ENCODE measurements at places on chromosomes 5 and 9. TPM values are rescaled to one million over a fixed set of nuclear protein-coding genes. Genes with fewer than 3 reads are reported as not detected.
A peak's percentile ranks its signal among the peaks of the same experiment; 100 is the strongest.

Gene LAMC3
- total RNA-seq, result 3.5 TPM

Gene IL5
- not detected for total RNA-seq

DNA sequence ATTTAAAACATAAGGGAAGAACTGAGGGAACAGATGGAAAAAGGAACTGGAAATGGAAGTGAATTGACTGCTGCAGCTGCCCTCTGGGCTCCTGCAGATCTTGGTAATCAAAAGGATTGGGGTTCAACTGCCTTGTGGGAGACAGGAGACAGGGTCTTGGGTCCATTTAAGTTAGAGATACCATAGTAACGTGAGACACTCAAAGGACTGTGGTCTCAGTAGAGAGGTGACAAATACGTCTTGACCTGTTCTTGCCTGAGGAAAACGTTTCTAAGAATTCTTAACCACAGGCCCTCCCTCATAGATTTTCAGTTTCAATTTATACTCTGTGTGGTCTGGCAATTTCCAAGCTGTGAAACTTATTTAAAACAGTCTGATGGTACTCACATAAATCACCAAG is 100.8 kb upstream of the DHFR start:
- DNase-seq, result no peak

DNA sequence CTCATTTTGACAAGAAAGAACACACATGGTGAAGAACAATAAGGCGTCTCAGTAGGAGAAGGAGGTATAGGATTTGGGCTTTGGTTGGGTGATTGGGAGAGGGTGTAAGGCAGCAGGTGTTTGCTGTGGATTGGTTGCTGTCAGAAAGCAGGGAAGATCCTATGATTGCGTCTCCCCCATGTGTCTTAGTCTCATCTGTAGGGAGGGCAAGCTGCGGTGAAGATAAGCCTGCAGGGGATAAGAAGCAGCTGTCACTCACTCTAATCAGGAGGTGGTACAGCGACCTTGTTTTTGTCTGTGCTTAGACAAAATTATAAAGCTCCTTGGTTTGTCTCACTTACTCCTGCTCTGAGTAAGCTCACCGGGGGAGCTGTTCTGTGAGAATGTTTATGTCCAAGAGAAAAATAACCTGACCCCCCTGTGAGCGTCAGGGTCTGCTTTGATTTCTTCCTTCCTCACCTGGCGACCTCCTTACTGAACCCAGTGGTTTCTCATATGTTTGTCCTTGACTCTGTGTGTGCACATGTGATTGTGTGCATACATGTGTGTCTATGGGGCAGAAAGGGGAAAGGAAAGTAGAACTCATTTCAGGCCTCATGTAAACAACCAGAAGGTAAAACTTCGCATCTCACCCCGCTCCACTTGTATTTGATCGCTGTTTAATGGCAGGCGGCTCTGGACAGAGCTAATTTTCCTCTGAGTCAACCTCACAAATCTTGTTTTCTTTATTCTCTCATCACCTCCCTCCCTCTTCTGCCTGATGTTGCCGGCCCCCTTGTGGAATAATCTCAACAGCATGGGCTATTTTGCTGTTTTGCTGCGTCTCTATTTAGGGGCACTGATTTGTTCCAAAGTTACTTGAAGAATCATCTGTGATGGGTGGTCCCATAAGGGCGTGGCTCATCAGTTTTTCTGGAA is 105.6 kb downstream of the TENT4A start:
- no peak for DNase-seq

- DNase-seq, result no peak
Measured at GRCh38 chr5:82901281-82901888, 175.8 kb downstream of the TMEM167A start.

GRCh38 chr9:14325147-14325546 is 11.2 kb upstream of the NFIB start:
- no peak for DNase-seq

DNA sequence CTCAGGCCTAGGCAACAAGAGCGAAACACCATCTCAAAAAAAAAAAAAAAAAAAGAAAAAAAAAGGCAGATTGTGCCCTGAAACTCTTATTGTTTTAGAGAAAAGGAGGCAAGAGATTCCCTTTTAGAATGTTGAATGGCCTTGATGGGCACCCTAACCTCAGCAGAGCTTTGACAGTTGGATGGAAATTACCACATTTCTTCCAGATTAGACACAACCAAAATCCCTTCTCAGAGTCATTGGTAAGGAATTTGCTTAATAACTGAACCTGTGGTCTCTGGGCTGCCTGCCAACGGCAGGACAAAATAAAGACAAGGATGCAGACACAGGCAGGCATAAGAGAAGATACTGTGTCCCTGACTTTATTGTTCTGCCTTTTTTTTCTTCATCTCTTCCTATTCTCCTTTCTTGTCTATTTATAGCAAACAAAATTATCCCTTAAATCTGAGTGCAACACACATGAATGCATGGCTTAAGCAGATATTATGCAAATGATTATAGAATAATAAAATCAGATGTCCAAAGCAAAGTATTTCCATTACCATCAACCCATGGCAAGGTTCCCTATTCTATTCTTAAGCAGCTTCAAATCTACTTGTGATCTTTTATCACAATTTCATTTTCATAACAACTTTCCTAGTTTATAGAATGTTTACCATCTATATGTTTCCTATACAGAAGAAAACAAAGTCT is 37.3 kb upstream of the TRIO start:
- no peak for DNase-seq

GRCh38 chr5:177526791-177527190 is 10.0 kb upstream of the DDX41 start:
- no peak for DNase-seq

DNA sequence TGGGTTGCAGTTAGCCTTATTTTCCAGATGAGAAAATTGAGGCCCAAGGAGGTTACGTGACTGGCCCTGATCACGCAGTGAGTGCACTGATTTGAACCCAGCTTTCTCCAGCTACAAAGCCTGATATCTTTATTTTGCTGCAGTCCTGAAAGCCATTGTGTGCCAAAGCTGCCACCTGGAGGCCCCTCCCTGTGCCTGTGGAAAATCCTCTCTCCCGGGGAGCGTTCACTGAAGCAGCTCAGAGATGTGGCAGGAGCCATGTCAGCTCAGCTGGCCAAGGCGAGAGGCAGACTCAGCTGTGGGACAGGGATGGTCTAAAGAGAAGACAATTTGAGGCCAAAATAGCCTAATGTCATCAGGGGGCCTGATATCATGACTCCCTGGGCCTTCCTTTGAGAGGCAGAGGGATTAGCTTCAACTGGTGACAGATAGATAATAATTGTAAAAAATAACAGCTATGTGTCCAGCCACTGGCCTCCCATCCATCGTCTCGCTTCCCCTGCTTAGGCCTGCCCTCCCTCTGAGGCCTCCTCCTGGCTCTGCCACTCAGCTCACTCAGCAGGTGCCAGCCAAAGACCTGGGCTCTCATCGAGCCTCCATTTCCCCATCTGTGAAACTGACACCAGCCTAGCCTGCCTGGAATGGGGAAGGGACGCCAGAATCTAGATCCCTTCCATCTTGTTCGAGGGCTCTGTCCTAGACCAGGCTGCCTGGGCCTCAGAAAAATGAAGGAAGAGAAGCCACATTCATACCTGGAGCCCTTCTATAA is 74.3 kb upstream of the GGTA1 start:
- peak; percentile 71 for DNase-seq

- no peak for DNase-seq
Measured at GRCh38 chr9:72864327-72864726, 88.5 kb downstream of the ALDH1A1 start.

Gene DAPK1
- 71.8 TPM for total RNA-seq

DNA sequence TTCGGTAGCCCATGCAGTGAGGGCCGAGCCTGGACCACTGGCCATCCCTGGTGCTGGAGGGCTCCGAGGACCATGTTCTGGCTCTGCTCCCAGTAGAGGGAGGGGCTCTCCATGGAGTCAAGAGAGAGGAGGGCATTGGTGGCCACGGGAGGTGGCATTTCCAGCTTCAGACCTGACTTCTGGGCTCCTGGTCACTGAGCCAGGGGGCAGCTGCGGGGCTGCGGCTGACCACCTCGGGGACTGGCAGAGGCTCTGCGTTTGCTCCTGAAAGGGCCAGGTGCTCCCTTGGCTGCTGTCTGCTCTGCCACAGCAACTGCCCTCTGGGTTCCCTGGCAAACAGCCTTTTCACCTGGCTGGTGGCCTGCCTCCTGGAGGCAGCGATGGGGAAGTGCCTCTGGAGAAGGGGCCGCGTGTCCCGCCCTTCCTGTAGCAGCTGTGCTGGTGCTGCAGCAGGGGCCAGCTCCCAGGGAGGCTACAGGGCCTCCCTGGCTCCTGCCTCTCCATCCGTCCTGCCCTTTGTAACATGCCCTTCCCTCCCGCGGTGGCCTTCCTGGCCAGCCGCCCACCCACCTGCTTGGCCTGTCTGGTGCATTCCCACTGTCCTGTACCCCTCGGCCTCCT is 144.6 kb downstream of the CACNA1B start:
- no peak for DNase-seq

GRCh38 chr5:61245486-61245885 is 83.2 kb upstream of the SMIM15 start:
- DNase-seq, result no peak

DNA sequence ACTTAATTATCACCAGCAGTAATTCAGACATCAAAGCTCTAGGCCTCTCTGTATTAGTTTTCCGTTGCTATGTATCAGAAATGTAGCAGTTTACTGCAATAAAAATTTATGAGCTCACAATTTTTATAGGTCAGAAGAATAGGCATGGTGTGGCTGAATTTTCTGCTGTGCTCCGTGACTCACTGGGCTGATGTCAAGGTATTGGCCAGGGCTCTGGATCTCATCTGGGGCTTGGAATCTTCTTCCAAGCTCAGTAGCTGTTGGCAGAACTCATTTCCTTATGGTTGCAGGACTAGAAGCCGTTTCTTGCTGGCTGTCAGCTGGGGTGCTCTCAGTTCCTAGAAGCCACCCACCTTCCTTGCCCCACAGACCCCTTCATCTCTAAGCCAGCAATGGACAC is 66.3 kb downstream of the PSAT1 start:
- DNase-seq, result no peak

DNA sequence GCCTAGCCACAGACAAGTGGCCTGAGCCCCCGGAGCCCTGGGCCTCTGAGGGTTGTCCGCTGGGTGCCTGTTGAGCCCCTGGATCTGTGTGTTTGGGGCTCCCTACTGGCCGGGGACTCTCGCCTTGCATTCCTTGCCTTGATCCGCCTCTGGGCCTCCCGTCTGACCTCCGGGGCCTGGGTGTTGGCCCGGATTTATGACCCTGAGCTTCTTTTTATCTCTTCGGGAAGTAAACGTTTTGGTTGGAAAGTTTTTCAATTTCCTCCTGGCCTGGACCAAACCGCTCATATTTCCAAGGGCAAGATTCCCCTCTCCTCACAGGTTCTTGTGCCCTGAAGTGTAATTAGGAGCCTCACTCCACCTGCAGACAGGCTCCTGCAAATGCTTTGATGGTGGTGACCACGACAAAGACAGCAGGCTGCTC is 69.3 kb upstream of the EGFLAM start:
- no peak for DNase-seq

Gene C9orf153
- total RNA-seq, result 1.6 TPM

Gene LHX6
- total RNA-seq, result 1.5 TPM

DNA sequence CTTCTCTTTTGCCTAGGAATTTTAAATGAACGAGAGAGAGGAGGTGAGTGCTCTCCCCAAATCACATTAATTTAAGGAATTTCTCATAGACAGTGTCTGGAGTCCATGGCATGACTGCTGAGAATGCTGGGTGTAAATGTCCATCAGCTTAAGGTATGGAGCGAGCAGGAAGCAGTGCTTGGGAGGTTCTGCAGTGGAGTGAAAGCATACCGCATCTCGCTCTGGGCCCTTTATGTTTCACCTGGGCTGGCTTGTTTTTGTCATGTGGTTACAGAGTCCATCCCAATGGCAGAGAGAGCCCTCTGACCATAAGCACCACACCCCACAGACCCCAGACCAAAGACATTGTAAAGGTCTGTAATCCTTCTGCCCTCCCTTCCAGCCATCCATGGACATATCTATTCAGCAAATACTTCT is 20.6 kb upstream of the TNFAIP8 start:
- DNase-seq, result no peak

GRCh38 chr9:7520396-7520795 is 279.2 kb downstream of the DMAC1 start:
- peak; percentile 37 for DNase-seq
